ENCODE measurements at places on chromosomes 1 and 21.

DNA sequence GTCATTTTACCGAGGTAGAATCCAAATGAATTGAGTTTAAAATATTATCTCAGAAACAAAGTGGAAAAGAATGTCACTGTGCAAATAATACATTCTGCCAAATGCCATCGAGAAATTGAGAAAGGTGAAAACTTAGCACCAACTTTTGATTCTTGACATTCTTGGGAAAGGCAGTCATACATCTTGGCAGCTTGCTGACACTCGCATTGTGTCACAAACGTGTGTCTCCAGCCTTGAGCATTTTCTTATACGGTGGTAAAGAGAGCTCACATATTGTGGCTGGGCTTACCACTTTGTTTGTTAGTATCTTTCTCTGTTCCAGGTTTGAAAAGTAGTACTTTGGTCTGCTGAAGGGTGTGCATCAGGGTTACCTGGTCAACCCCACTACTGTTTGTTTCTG is 1456.1 kb downstream of the BRINP3 start:
- DNase-seq: no peak

GRCh38 chr1:39845569-39846566 is 37.4 kb downstream of the TRIT1 start:
- DNase-seq: peak; percentile 8

DNA sequence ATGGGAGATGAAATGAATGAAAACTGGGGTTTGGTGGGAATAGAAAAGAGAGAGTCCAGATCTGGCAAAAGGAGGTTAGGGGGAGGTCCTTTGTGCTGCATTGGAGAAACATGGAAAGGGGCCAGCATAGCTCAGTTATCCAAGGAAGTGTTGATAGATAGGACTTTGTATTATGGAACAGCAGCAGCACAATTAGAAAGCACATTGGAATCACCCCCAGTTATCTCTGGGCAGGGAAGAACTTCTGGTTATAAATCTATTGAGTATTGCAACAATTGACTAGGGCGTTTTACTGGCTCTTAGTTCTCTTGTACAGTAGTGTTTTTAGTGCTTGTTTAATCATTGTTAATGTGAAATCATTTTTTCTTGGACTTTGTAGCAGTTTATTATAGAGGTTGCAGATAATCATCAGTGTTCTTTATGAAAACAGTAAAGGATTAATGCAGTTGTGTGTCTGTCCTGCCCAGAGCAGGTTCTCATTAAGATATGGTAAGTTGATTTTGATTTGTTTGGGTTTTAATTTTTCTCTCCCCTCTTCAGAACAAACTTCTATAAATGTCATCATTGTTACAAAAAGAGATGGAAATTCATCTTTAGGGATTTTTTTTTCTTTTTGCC is 76.6 kb downstream of the NR5A2 start:
- DNase-seq: no peak

DNA sequence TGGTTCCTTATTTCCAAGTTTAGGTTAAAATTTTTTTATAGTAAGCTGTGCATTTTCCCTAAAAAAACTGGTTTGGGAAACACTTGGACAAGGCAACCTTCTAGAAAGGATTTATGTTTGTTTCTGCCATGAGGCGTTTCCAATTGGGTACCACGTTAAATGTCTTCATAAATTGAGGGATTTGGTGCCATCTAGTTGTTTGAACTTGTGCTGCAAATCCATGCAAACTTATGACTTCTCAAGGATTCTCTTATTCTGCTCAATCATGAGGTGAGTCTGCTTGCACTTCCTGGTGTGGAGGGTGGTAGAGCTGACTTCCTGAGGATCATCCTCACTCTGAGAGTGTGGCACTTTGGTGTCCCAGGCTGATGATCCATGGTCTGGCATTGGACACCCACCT is 123.3 kb downstream of the PCNX2 start:
- peak; percentile 77 for DNase-seq

- DNase-seq: no peak
Observed at GRCh38 chr1:93713341-93713740, 31.7 kb upstream of the BCAR3 start.

DNA sequence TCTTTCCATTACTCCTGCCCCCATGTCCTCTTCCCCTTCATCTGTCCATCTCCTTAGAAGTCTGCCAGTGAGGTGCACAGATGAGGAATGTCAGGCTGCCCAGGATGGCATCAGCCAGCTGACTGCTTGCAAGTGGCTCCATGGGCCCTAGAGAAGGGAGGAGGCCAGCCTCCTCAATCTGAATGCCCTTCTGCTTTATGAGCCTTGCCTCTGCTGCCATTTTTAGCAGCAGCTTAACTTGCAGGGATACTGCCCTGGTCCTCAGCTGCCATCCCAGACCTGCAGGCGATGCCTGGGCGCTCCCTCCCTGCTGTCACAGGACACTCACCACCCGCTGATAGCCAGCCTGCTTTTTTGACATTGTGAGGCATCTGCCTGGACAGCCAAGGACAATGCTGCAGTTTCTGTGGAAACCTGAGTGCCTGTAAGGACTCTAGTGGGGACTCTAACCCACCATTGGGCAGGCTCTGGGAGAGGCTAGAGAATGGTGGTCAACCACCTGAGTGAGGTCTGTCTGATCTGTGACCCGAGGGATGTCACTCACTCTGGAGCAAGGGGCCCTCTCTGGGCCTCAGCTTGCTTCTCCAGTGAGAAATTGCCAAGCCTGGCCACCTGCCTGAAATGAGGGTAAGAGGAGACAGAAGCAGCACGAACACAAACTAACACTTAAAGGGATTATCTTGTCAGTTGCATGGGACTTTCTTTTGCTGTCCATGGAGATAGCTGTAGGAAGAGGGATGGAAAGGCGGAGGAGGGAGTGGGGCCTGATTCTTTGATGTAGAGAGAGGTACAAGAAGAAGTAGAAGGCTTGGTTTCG is 185.0 kb downstream of the MIS18A start:
- no peak for DNase-seq

- DNase-seq: no peak
Observed at GRCh38 chr1:213697192-213697802, 290.5 kb upstream of the PROX1 start.

GRCh38 chr21:19228226-19228625 is 824.6 kb upstream of the TMPRSS15 start:
- DNase-seq: no peak

- DNase-seq: peak; percentile 93
Observed at GRCh38 chr1:152697701-152698600, at the start of gene LCE2A. Gene LCE2A, plus strand, starts transcription at chr1:152698345. Its CDS starts 557 bp downstream, at chr1:152698902.

GRCh38 chr1:100387209-100387608 is 34.9 kb downstream of the CDC14A start:
- DNase-seq: no peak

GRCh38 chr1:35797380-35797779 is 10.4 kb upstream of the AGO4 start:
- no peak for DNase-seq

- no peak for DNase-seq
Observed at GRCh38 chr1:212979340-212980122, 29.2 kb downstream of the VASH2 start.

DNA sequence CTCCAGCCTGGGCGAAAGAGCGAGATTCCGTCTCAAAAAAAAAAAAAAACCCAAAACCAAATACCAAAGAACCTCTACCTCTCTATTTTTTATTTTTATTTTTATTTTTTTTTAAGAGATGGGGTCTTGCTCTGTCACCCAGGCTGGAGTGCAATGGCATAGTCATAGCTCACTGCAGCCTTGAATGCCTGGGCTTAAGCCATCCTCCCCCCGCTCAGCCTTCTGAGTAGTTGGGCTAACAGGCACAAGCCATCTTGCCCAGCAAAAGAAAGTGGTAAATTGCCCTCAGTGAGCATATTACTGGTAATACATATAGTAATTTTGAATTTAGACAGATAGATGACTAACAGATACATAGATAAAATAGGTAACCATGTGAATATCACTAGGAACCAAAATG is 77.4 kb downstream of the ASH1L start:
- no peak for DNase-seq

GRCh38 chr1:57826535-57826934 is 402.7 kb upstream of the DAB1 start:
- DNase-seq: no peak

DNA sequence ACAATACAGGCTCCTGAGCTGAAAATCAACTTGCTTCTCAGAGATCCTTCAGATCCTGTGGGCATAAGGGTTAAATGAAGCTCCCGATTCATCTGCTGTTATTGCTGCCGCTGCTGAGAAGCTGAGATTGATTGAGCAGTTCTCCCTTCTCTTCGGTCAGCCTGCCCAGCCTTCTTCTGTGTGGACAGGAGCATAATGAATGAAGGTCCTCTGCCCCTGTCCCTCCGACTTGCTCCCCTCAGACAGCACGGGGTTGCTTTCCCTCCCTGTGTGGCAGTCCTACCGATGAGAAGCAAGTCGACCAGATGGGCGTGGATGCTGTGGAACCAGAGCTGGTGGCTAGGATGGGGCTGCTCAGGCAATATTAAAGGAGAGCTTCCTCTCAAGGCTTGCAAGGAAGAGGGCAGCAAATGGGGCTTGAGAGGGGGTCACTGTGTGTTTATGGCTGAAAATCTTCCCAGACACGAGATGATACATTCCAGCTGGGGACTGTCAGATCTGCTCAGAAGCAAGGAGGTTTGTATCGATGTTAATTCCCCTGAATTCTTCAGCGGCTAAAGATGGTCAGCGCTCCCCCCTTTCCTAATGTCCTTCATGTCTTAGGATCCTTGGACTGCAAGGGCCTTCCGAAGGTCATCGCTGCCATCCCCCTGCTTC is 63.9 kb upstream of the GOLT1A start:
- DNase-seq: no peak

DNA sequence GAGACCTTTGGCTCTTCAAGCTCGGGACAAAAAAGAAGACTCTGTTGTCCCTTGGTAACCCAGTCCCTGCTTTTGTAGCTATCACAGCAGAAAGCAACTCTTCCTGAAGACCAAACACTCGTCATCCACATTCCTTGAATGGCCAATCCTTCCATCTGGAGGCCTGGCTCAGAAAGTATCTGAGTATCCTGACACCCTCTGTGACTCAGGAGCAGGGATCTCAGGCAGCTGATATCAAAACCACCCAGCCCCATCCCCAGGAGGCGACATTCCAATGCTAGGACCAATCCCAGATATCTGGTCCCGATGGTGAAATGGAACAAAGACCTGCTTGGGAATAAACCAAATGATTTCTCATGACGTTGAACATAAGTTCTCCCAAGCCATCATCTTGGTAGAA is 112.5 kb downstream of the TAS1R2 start:
- DNase-seq: no peak

- DNase-seq: peak; percentile 71
Observed at GRCh38 chr1:1080122-1080757, 6.1 kb upstream of the RNF223 start.

- DNase-seq: no peak
Observed at GRCh38 chr21:14875704-14876523, 188.9 kb downstream of the NRIP1 start.

GRCh38 chr21:45161038-45161945 is 86.9 kb downstream of the ADARB1 start:
- DNase-seq: no peak

DNA sequence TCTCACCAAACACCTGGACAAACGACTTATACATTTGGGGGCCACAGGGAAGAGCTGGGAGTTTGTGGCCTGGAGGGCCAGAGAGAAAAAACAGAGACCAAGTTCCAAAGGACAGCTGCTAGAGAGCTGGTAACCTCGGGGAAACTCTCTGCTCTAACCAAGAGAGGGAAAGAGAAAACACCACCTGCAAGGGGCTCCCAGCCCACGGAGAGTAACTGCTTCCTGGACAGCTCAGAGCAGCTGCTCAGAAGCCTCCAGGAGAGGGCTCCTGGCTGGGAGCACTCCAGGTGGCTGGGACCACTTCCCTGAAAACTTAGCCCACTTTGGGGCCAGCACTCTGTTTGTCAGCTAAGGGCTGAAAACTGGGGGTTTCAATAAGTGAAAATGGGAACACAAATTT is 154.8 kb upstream of the GRIK3 start:
- no peak for DNase-seq

DNA sequence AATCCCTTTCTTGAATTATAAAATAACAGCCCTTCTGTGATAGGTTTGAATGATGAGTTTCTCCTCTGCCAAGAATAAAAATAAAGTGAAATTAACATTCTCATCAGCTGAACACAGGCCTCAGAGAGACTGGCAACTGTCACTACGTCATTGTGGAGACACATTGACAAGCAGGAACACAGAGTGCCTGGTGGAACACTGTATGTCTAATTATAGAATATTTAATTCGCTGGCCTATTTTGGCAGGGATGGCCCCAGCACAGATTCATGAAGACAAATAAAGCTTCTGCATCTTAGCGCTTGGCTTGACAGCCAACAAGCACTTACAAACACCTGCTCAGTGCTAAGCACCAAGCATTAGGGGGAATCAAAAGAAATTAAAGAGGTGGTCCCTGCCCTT is 52.0 kb upstream of the SMYD2 start:
- no peak for DNase-seq

- DNase-seq: no peak
Observed at GRCh38 chr1:51172811-51173210, 63.3 kb upstream of the RNF11 start.

DNA sequence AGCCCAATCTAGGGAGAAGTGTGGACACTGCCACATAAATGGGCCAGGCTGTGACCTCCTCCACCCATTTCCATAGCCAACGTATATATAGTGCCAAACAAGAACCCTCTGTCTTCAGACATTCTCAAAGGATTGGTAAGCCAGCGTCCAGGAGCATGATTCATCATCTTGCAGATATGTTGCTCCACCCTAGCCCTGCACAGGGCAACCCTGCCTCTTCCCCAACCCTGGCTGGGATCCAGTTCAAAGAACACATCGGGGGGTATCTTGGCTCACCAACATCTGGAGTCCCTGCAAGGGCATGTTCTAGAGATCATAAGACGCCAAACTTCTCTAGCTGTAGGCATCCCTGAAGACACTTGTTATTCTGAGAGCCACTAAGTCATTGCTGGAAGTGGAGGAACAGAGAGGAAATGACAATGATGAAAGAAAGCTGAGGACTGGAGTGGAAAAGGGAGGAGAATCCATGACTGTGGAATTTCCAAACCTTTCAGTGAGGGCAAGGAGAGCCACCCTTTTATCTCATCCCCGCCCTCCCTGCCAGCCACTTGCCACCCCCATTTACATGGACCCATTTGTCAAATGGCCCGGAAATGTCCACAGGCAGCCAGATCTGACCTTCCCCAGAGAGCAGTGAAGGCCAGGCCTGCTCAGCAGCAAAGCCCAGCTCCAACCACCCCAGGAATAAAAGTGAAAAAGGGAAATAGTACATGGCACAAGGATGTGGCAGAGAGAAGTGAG is 144.1 kb upstream of the CTTNBP2NL start:
- peak; percentile 25 for DNase-seq

- peak; percentile 63 for DNase-seq
Observed at GRCh38 chr1:147579532-147579931, 38.2 kb downstream of the BCL9 start.

GRCh38 chr1:77280962-77281361 is 857 bp upstream of the AK5 start:
- no peak for DNase-seq

GRCh38 chr1:41466146-41466545 is 18.3 kb downstream of the EDN2 start:
- DNase-seq: no peak

- DNase-seq: no peak
Observed at GRCh38 chr1:90411185-90411584, 305.9 kb downstream of the BARHL2 start.

Measured in SK-MEL-5 (cell line).